ENCODE measurements at places on chromosomes 12 and 14. TPM values are rescaled to one million over a fixed set of nuclear protein-coding genes. Genes with fewer than 3 reads are reported as not detected.

The KRT77 gene
- total RNA-seq: 0.10 TPM

The PRB2 gene
- not detected for total RNA-seq

The STYK1 gene
- total RNA-seq: 3.0 TPM

The INHBE gene
- not detected for total RNA-seq

The HECTD1 gene
- total RNA-seq: 309 TPM

GRCh38 chr14:98014851-98015615, 1217.9 kb downstream of the VRK1 start:
- DNase-seq: no peak

GRCh38 chr12:66003951-66004350, 126.6 kb downstream of the LLPH start:
- no peak for DNase-seq
